Testis (tissue), 5 donors: ENCODE measurements at places on chromosomes 7 and 10. TPM values are rescaled to one million over a fixed set of nuclear protein-coding genes. Genes with fewer than 3 reads are reported as not detected.
A peak's percentile ranks its signal among the peaks of the same experiment; 100 is the strongest.

GRCh38 chr7:126495001-126495400, 757.7 kb downstream of the GRM8 start:
- DNase-seq: no peak

DNA sequence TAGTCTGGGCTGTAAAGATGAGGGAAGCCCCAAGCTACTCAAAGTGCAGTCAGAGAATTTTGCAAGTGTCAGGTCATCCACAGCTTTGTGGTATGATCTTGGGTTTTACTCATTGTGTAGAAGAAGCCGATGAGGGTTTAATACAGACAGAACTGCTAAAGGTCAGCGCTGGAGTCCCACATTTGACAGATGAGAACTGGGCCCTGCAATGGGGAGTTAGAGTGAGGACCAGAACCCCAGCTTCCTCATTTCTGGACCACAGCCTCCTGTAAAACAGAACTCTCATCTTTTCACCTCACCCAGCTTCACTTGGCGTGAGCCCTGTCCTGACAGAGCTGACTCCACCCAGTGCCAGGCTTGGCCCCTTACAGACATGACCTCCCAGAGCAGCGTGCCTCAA, 20.1 kb downstream of the LRRC20 start:
- no peak for DNase-seq

- peak; percentile 94 for DNase-seq
These were observed at the start of gene PPP3CB for GRCh38 chr10:73495884-73496674. PPP3CB (minus strand) TSS chr10:73496024; CDS start chr10:73495889, 135 bp downstream.

DNA sequence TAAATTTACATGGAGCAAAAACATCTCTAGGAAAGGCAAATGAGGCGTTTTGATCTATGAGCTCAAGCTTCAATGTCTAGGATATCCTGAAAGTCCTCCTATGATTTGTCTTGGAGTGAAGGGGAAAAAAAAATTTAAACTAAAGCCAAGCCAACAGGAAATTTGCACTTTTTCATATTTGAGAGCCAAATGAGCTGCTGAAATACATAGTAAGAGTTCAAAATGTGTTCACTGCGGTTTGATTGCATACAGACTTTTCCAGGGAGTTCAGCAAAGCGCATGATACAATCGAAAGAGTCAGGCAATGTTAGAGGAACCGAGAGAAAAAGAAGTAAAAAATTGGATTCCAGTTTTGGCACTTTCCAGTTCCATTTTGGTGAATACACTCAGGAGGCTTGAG, 633.4 kb upstream of the MGMT start:
- DNase-seq: no peak

DNA sequence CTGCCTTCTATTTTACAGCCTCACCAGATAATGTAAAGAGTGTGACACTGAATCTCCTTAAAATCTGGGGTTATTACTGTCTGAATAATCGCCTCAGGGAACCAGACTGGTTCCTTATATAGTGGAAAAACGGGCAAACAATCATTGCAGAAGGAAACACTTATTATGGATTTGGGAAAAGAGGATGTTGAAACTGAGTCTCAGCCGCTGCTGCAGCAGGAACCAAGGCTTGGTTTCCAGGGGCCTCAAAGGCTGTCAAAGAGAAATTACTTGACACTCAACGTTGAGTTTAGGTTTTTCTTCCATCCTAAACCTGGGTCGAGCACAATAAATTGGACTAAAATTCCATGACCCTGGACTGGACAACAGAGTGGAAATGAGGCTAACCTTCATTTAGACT, 103.8 kb upstream of the AHR start:
- no peak for DNase-seq

The MALSU1 gene
- 74.9 TPM for polyA plus RNA-seq

DNA sequence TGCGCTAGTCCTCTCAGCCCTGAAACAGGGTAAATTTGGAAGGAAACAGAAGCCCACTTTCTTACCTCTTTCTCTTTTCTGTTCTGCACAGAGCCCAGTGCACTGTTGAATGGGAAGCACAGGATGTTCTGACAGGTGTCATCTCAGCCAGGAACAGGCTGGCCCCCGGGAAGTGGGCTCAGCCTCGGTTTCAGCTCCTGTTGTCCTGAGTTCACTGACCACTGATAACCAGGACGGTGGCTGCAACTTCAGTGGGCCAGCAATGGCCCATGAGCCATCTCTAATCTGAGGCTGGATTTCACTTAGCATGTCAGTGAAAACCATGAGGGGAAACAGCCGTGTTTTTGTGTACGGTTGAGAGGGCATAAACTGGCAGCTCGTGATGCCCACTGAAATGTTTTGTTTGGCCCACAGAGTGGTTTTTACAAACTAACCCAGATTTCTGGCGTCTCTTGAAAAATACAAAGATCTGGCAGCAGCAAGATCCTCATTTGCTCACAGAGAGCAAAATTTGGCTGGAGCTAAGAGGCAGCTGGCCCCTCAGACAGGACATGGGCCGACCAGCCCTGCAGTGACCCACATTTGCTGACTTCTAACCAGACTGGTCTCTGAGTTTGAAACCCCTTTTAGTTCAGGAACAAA, 455.9 kb downstream of the PAXIP1 start:
- DNase-seq: no peak

The EPO gene
- polyA plus RNA-seq: 0.65 TPM

- DNase-seq: no peak
These were observed 99.2 kb upstream of the PIK3CG start for GRCh38 chr7:106765727-106766355.

DNA sequence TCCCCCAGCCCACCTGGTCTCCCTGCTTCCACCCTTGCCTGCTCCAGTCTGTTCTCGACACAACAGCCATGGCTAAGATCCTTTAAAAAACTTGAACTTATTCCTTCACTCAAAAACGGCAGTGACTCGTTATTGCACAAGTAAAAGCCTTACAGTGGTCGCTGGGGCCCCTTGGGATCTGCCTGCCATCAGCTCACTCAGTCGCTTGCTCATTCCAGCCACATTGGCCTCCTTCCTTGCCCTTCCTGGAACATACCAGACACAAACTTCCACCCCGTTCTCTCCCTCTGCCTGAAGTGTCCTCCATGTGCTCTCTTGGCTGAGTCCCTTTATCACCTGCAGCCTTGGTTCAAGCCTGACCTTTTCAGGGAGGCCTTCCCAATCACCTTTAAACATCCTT, 4.7 kb downstream of the CCNY start:
- DNase-seq: no peak

The TET1 gene
- polyA plus RNA-seq: 0.40 TPM

GRCh38 chr10:28374036-28374435, 71.2 kb upstream of the MPP7 start:
- DNase-seq: no peak

The GIMAP8 gene
- 6.8 TPM for polyA plus RNA-seq

DNA sequence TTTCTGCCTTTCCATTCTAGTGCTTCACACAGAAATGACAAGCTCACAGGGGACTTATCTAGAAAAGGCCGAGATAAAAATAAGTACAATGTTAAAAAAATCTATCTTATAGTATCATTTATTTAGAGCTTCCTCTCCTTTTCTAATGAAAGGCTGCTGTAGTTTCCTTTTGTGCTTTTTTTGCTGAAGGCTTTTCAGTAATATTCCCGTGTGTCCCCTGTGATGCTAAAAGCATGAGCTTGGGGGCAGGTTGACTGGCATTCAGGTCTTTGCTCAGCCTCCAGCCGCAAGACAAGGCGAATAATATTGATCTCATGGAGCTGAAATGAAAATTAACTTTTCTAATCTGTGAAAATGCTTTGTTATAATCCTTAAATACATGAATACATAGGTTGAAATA, 143.0 kb downstream of the ST7 start:
- DNase-seq: no peak

- no peak for DNase-seq
These were observed 42.4 kb downstream of the CRCP start for GRCh38 chr7:66157060-66157459.

The ZMYND11 gene
- polyA plus RNA-seq: 55.8 TPM

DNA sequence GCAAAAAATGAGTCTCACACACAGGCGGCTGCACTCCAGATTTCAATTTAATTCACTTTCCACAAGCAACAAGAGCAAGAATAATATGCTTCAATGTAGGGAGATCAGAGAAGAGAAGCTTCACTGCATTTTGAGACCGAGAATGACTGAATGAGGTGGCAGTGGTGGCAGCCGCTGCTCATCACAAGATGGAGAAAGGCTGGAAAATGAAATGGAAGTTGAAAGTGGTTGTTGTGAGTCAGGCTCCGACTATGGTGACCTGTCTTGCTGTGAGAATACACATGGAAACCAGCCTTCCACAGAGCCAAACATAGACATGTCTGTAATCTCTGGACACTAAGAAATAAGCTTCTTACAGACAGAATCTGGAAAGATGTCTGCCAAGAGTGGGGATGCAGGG, 499.6 kb upstream of the LRRN3 start:
- no peak for DNase-seq

GRCh38 chr10:1061930-1062774, 6.0 kb downstream of the WDR37 start:
- DNase-seq: no peak

The ITIH2 gene
- polyA plus RNA-seq: 0.41 TPM

The C10orf105 gene
- polyA plus RNA-seq: 1.7 TPM

- no peak for DNase-seq
These were observed 185.0 kb downstream of the ELFN1 start for GRCh38 chr7:1854866-1855724.
